ENCODE measurements at places on chromosomes 4 and X.

- no peaks in the 10 kb centered on the region for H3K27me3 ChIP-seq
- H3K4me3 ChIP-seq, result peak overlapping the region; percentile 73
- H3K27ac ChIP-seq, result no peak overlapping the region
- DNase-seq, result no peak
- H3K36me3 ChIP-seq, result no peaks in the 10 kb centered on the region
Observed at GRCh38 chr4:139734201-139734874, 68.7 kb downstream of the MGST2 start.

DNA sequence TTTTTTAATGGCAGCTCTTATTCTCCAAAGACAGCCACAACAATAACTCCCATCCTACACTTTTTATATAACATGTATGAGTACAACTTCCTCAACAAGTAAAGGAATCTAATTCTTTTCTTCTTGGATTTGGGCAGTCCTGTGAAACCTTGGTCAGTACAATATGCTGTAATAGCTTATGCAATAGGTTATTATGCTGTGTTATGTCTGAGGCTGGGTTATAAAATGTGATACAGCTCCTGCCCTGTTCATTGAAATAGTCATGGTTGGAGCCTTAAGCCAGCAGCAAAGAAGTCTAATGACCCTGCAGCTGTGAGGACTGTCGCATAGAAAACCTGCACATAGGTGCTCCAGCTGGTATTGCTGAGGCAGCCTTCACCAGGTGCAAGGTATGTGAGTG is 215.8 kb upstream of the RASGEF1B start:
- H3K27me3 ChIP-seq, result no peaks in the 10 kb centered on the region
- no peak overlapping the region for H3K27ac ChIP-seq

GRCh38 chr4:127575888-127576287 is 56.9 kb upstream of the INTU start:
- H3K4me1 ChIP-seq, result no peaks in the 10 kb centered on the region
- DNase-seq, result no peak
- no peak overlapping the region for H3K27ac ChIP-seq
- H3K36me3 ChIP-seq, result no peaks in the 10 kb centered on the region

- H3K27me3 ChIP-seq, result no peaks in the 10 kb centered on the region
- H3K36me3 ChIP-seq, result peaks cover 9% of the 10 kb centered on the region
- peak overlapping the region; percentile 90 for H3K4me3 ChIP-seq
Observed at GRCh38 chr4:147617841-147618691, 869 bp downstream of the TMEM184C start.

GRCh38 chr4:155271557-155271956 is 63.1 kb downstream of the NPY2R start:
- no peaks in the 10 kb centered on the region for H3K4me1 ChIP-seq
- no peaks in the 10 kb centered on the region for H3K36me3 ChIP-seq
- no peak overlapping the region for H3K27ac ChIP-seq
- H3K27me3 ChIP-seq, result no peaks in the 10 kb centered on the region
- no peak for DNase-seq
- H3K4me3 ChIP-seq, result no peak overlapping the region

DNA sequence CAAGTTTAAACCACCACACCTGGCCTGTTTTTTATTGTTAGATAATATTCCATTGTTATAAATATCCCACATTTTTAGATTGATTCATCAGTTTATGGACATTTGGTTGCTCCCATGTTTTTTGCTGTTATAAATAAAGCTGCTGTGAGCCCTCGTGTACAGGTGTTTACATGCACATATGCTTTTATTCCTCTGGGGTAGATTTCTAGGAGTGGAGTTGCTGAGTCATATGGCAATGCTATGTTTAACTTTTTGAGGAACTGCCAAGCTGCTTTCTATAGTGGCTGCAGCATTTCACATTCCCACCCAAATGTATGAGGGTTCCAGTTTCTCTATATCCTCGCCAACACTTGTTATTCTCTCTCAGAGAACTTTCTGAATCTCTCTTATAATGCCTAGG is 90.5 kb downstream of the TBL1X start:
- H3K4me3 ChIP-seq, result no peak overlapping the region
- H3K4me1 ChIP-seq, result peaks cover 5% of the 10 kb centered on the region
- no peaks in the 10 kb centered on the region for H3K36me3 ChIP-seq

- H3K4me3 ChIP-seq, result no peak overlapping the region
- H3K36me3 ChIP-seq, result peaks cover 32% of the 10 kb centered on the region
- no peaks in the 10 kb centered on the region for H3K27me3 ChIP-seq
- H3K4me1 ChIP-seq, result peaks cover 2% of the 10 kb centered on the region
- DNase-seq, result no peak
Observed at GRCh38 chr4:67687636-67688035, 13.3 kb downstream of the UBA6 start.

DNA sequence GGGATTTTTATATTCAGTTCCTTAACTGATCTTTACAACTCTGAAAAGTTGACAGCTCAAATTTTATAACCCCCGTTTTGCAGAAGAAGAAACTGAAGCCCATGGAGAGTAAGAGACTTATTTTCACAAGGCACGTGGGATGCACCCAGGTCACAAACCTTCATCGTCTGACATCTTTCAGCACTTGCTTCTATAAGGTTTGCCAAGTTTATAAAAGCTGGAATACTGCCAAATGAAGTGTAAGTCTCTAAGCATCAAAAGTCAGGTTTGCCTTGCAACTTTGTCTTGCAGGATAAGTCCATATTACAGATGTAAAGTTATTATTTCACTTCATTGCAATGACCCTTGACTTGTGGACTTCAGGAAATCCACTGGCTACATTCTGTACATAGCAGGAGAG is 6.3 kb upstream of the KCNIP4 start:
- H3K36me3 ChIP-seq, result no peaks in the 10 kb centered on the region
- H3K27me3 ChIP-seq, result no peaks in the 10 kb centered on the region
- no peak overlapping the region for H3K4me3 ChIP-seq
- no peak for DNase-seq

DNA sequence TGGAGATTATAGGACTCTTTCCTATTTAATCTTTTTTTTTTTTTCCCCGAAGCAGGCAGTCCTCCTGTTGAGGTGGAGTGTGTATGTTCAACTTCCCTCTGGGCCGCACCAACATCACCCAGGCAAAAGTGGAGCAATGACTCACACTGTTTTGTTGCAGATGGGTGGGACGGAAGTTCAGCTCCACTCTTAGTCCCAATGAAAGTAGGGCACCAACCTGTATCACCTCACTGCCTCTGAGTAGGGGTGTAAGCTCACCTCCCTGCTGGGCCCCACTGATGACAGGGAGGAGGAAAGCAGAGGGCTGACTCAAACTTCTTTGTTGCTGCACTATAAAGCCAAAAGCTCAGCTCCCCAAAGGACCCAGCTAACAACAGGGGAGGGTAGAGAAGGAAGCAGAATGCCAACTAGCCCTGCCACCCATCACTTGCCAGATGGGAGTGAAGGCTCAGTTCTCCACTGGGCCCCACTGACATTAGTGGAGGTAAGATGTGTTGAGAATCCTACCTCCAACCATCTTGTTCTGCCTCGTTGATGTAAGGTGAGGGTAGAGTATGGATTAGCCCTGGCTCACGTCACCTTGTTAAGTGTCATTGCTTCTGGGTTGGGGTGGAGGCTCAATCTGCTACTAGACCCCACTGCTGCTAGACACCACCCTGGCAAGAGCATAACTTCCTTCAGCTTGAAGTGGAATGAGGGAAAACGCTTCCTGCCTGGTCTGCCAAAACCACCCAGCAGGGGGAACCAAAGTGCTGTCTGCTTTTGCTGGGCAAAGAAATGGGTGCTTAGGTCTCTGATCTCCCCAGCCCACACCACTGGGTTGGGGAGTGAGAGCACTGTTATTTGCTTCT is 14.1 kb downstream of the RPS6KA3 start:
- peak overlapping the region; percentile 61 for H3K27ac ChIP-seq
- peak; percentile 61 for DNase-seq
- no peak overlapping the region for H3K4me3 ChIP-seq
- no peaks in the 10 kb centered on the region for H3K27me3 ChIP-seq

DNA sequence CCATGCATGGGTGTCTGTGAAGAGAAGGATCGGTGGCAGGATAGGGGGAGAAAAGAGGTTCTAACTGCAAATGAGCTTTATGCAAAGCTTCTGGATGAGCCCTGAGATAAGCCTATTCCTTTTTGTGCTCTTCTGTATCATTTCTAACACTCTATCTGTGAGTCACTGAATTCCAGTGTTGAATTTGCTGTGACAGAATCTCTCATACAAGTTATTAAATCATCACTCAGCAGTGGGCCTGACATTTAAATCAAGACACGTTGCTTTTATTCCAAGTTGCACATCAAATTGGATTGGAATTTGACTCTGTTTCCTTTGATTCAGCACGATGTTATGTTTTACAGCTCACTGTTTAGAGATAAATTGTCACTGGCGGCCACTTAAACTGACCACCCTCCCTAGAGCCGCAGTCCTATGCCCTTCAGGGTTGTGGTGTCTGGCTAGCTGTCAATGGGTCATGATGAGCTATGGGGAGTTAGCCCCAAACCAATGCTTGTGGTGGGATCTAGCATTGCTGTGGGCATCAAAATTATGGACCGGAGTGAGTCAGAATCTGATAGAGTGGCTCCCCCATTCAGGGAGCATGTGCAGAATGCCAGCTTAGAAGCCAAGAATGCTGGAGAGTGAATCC is 42.7 kb downstream of the LHFPL1 start:
- no peak overlapping the region for H3K27ac ChIP-seq
- DNase-seq, result no peak
- no peaks in the 10 kb centered on the region for H3K36me3 ChIP-seq
- no peaks in the 10 kb centered on the region for H3K4me1 ChIP-seq
- no peaks in the 10 kb centered on the region for H3K27me3 ChIP-seq
- H3K4me3 ChIP-seq, result no peak overlapping the region

DNA sequence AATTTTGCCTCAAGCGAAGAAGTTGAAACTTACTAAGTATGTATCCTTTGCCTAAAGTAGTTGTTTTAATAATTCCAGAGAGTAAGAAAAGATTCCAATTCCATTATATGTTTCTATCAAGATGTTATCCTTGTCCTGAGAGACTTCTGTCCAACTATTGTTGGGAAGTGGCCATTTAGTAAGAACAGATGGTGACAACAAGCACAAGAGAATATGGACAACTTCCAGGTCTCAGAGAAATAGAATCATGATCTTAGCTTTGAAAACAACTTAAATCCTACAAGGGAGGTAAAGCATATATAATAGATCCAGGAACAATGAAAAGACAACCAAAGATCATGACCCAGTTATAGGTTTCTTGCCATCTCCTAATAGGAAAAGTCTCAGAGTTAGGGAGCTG is 486.6 kb upstream of the PCDH10 start:
- H3K4me3 ChIP-seq, result no peak overlapping the region
- H3K27me3 ChIP-seq, result no peaks in the 10 kb centered on the region
- DNase-seq, result no peak

DNA sequence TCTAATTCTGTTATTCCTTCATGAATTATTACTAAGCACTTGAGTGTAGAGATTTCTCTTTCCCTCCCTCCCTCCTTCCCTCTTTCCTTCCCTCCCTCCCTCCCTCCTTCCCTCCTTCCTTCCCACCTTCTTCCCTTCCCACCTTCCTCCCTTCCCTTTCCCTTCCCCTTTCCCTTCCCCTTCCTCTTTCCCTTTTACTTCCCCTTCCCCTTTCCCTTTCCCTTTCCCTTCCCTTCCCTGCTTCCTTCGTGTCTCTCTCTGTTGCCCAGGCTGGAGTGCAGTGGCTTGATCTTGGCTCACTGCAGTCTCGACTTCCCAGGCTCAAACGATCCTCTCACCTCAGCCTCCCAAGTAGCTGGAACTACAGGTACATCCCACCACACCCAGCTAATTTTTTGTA is 49.4 kb upstream of the RAB40AL start:
- H3K27ac ChIP-seq, result no peak overlapping the region
- H3K4me3 ChIP-seq, result no peak overlapping the region
- no peak for DNase-seq
- H3K4me1 ChIP-seq, result no peaks in the 10 kb centered on the region

DNA sequence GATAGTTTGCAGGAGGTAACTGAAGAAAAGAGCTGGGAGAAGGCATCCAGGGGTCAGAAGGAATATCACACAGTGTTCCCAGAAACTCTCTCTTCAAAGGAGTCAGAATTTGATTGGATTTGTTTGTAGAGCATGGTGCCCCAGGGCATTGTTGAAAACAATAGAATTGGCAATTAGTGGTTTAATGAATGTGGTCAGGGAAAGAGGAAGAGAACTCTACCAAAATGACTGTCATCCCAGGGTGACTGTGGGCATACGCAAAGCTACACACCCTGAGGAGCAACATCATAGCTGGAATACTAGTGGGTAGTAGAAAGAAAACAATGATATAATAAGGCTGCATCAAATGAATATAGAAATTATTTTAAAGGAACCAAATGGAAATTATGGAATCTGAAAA is 21.5 kb downstream of the TNIP2 start:
- no peaks in the 10 kb centered on the region for H3K4me1 ChIP-seq
- H3K27ac ChIP-seq, result no peak overlapping the region
- H3K4me3 ChIP-seq, result no peak overlapping the region
- no peak for DNase-seq
- no peaks in the 10 kb centered on the region for H3K27me3 ChIP-seq

DNA sequence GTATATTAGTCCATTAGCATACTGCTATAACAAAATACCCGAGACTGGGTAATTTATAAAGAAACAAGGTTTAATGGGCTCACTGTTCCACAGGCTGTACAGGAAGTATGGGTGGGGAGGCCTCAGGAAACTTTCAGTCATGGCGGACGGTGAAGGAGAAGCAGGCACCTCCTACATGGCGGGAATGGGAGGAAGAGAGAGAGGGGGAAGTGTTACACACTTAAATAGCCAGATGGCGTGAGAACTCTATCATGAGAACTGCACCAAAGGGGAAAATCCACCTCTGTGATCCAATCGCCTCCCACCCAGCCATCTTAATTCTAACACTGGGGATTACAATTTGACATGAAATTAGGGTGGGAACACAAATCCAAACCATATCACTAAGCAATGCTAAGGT is 98.9 kb upstream of the SH3RF1 start:
- no peak overlapping the region for H3K4me3 ChIP-seq
- no peak overlapping the region for H3K27ac ChIP-seq
- H3K4me1 ChIP-seq, result no peaks in the 10 kb centered on the region
- no peaks in the 10 kb centered on the region for H3K27me3 ChIP-seq
- DNase-seq, result no peak

GRCh38 chr4:4247696-4248028 is 361 bp downstream of the TMEM128 start:
- peak overlapping the region; percentile 97 for H3K4me3 ChIP-seq
- H3K27me3 ChIP-seq, result no peaks in the 10 kb centered on the region
- DNase-seq, result no peak
- H3K27ac ChIP-seq, result peak overlapping the region; percentile 95

DNA sequence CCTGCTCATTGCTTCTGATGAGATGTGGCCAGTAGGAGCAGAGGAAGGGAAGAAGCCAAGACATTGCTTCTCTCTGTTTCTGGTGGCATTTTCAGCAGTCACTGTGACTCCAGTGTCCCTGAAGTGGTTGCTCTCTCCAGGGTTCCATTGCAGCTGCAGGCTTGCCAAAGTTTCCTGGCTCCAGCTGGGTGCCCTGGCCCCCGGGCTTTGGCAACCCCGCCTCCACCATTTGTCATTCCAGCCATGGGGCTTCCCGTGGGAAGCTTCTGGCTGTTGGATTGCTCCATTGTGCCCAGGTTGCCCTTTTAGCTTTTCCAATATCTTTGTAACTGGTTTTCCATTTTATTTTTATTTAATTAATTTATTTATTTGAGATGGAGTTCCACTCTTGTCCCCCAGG is 12.7 kb downstream of the FGFBP1 start:
- H3K27ac ChIP-seq, result no peak overlapping the region
- no peaks in the 10 kb centered on the region for H3K36me3 ChIP-seq
- DNase-seq, result no peak
- H3K27me3 ChIP-seq, result no peaks in the 10 kb centered on the region
- H3K4me1 ChIP-seq, result peaks cover 2% of the 10 kb centered on the region

GRCh38 chr4:129583868-129584267 is 487.9 kb downstream of the C4orf33 start:
- no peaks in the 10 kb centered on the region for H3K27me3 ChIP-seq
- H3K4me3 ChIP-seq, result no peak overlapping the region
- no peak for DNase-seq
- no peak overlapping the region for H3K27ac ChIP-seq
- H3K4me1 ChIP-seq, result no peaks in the 10 kb centered on the region
- no peaks in the 10 kb centered on the region for H3K36me3 ChIP-seq
